ENCODE measurements at places on chromosomes 11 and 22.

- H3K4me1 ChIP-seq = no peaks in the 10 kb centered on the region
- no peak for DNase-seq
- H3K4me3 ChIP-seq = no peak overlapping the region
- no peak overlapping the region for H3K27ac ChIP-seq
- H3K36me3 ChIP-seq = no peaks in the 10 kb centered on the region
Measured at GRCh38 chr11:19196432-19196831, 5.4 kb downstream of the CSRP3 start.

DNA sequence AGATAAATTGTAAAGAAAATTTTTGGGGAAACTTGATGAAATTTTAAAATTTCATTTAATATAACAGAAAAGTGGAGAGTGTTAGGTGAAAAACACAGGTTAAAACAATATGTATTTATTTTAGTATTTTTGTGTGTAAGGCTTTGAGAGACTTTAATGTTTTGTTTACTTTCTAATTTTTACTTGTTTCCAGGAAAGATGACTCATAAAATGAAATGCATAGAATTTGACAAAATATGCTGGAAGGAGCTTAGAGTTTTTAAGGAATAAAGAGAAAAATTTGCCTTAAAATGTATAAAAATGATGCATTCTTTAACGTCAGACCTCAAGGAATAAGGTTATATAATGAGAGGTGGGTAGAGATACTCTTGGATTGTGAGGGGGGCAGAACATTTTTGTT is 1205.1 kb upstream of the CNTN5 start:
- no peaks in the 10 kb centered on the region for H3K27me3 ChIP-seq
- H3K4me3 ChIP-seq = no peak overlapping the region
- no peak for DNase-seq
- H3K4me1 ChIP-seq = no peaks in the 10 kb centered on the region
- no peak overlapping the region for H3K27ac ChIP-seq

DNA sequence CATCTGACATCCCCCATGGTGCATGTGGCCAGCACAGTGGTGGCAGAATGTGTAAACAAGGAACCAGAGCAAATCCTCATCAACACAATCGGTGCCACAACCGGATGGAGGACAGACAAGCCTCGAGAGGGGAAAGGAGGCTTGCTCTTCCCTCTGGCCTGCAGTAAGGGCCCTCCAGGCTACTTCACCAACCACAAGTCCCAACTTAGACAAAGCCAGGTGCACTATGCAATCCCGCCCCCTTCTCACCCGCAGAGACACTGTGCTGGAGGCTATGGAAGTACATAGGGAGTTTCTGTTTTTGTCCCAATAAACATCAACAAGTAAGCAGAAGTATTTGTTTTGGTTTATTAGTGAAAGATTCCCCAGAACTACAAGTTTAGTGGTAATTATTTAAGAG is 54.3 kb downstream of the SPATA19 start:
- no peaks in the 10 kb centered on the region for H3K36me3 ChIP-seq
- no peak overlapping the region for H3K4me3 ChIP-seq
- no peak for DNase-seq
- no peak overlapping the region for H3K27ac ChIP-seq

GRCh38 chr22:21701384-21701971 is 34.1 kb downstream of the YPEL1 start:
- no peak overlapping the region for H3K4me3 ChIP-seq
- no peaks in the 10 kb centered on the region for H3K27me3 ChIP-seq
- no peak for DNase-seq
- H3K27ac ChIP-seq = no peak overlapping the region
- no peaks in the 10 kb centered on the region for H3K4me1 ChIP-seq
- H3K36me3 ChIP-seq = peaks cover 3% of the 10 kb centered on the region

DNA sequence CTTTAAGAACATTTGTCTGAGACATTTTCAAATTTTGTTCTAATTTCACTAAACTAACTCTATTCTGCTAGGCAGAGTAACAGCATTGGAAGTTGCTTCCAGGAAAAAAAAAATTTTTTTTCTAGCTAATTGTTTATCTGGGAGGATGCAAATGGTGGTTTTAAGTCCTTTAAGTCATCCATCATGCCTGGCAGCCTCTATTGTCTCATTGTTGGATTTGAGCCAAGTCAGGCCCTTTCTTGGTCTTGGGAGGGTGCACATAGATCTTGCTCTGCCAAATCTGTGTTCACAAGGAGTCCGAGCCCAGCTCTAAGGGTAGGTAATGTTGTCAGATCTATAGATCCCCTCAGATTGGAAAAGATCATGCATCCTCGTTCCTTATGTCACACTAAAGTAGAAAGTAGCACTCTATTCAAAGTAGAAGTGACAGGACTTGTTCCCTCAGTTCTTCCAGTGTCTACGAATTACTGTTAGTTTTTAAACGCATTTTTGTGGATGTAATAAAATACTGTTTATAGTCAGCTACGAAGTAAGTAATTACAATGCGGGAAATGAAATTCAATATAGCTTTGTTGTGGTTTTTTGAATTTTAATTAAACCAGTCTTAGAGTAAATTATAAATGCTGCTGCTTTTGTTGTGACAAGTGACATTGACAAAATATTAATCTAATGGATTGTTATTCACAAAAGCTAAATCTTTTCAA is 166.0 kb upstream of the RASSF10 start:
- peaks cover 21% of the 10 kb centered on the region for H3K27me3 ChIP-seq
- no peak for DNase-seq
- H3K4me3 ChIP-seq = no peak overlapping the region
- peaks cover 5% of the 10 kb centered on the region for H3K4me1 ChIP-seq
- H3K27ac ChIP-seq = no peak overlapping the region

- H3K27me3 ChIP-seq = peaks cover 43% of the 10 kb centered on the region
- H3K4me1 ChIP-seq = peaks cover 19% of the 10 kb centered on the region
- DNase-seq = no peak
- no peaks in the 10 kb centered on the region for H3K36me3 ChIP-seq
- H3K27ac ChIP-seq = no peak overlapping the region
- H3K4me3 ChIP-seq = no peak overlapping the region
Measured at GRCh38 chr22:39246217-39246616, 1.4 kb upstream of the PDGFB start.

GRCh38 chr11:69156673-69157155 is 979 bp downstream of the SMIM38 start:
- no peak for DNase-seq
- H3K36me3 ChIP-seq = no peaks in the 10 kb centered on the region
- H3K27ac ChIP-seq = no peak overlapping the region
- no peak overlapping the region for H3K4me3 ChIP-seq

DNA sequence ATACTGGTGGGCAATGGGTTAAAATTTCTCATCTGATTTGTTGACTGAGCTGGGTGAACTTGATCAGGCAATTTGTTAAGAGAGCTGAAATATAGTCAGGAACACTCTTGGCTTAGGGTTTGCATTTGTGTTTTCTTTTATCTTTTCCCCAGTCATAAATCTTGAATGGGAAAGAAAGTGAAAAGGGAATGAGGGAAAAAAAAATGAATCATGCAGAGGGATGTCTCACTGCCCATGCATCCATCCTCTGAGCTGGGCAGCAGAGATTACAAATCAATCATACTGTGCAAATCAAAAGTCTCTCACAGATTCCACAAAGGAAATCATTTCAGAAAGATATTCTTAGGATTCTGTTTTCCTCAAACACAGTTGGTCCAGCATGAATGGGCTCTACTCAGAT is 174.2 kb upstream of the MPPED2 start:
- no peak for DNase-seq
- H3K4me3 ChIP-seq = no peak overlapping the region
- H3K27me3 ChIP-seq = peaks cover 2% of the 10 kb centered on the region
- H3K4me1 ChIP-seq = no peaks in the 10 kb centered on the region

DNA sequence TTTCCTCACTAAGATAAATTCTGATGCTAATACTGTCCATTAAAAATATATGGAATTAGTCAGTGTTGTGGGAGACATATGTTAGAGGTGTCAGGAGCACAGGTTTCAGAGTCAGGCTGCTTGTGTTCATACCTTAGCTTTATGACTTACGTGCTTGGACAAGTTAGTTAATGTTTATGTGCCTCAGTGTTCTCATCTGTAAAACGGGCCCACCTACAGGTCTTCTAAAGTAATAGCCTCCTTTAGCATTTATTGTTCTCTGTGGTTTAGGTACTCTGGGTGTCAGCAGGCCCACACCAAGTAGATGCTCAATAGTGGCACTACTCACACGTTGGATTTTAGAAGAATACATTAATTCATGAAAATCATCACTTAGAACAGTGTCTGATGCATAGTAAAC is 308.7 kb upstream of the ZC3H12C start:
- no peaks in the 10 kb centered on the region for H3K4me1 ChIP-seq
- H3K27ac ChIP-seq = no peak overlapping the region
- no peaks in the 10 kb centered on the region for H3K36me3 ChIP-seq

GRCh38 chr11:126764231-126764630 is 236.3 kb downstream of the KIRREL3 start:
- no peak overlapping the region for H3K27ac ChIP-seq
- no peaks in the 10 kb centered on the region for H3K36me3 ChIP-seq
- no peak overlapping the region for H3K4me3 ChIP-seq
- no peaks in the 10 kb centered on the region for H3K4me1 ChIP-seq
- H3K27me3 ChIP-seq = peaks cover 2% of the 10 kb centered on the region
- no peak for DNase-seq

DNA sequence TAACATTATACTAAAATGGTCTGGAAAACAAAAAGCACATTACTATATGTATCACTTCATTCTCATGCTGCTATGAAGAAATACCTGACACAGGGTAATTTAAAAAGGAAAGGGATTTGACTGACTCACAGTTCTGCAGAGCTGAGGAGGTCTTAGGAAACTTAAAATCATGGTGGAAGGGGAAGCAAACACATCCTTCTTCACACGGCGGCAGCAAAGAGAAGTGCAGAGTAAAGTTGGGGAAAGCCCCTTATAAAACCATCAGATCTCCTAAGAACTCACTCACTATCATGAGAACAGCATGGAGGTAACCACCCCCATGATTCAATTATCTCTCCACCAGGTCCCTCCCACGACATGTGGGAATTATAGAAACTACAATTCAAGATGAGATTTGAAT is 60.0 kb downstream of the FAM181B start:
- no peaks in the 10 kb centered on the region for H3K4me1 ChIP-seq
- no peak overlapping the region for H3K27ac ChIP-seq
- no peaks in the 10 kb centered on the region for H3K36me3 ChIP-seq
- DNase-seq = no peak
- H3K27me3 ChIP-seq = peaks cover 7% of the 10 kb centered on the region

DNA sequence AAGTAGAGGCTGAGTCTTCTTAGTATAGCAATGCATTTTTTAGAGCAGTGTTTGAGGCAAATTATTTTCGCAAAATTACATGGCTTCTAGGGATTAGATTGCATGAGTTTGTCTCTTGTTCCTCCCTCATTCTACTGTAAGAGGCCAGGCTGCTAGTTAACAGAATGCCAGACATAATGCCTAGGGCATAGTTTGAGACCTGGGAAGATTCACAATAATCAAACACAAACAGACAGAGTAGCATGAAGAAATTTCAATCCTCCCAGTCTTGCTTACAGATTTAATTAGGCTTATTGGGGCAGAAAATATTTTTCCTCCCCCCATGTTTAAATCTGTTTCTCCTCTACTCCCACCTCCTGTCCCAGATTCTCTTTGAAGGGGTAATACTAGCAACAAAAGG is 48.3 kb downstream of the ARHGEF12 start:
- H3K27me3 ChIP-seq = peaks cover 27% of the 10 kb centered on the region
- no peak for DNase-seq
- no peak overlapping the region for H3K4me3 ChIP-seq

DNA sequence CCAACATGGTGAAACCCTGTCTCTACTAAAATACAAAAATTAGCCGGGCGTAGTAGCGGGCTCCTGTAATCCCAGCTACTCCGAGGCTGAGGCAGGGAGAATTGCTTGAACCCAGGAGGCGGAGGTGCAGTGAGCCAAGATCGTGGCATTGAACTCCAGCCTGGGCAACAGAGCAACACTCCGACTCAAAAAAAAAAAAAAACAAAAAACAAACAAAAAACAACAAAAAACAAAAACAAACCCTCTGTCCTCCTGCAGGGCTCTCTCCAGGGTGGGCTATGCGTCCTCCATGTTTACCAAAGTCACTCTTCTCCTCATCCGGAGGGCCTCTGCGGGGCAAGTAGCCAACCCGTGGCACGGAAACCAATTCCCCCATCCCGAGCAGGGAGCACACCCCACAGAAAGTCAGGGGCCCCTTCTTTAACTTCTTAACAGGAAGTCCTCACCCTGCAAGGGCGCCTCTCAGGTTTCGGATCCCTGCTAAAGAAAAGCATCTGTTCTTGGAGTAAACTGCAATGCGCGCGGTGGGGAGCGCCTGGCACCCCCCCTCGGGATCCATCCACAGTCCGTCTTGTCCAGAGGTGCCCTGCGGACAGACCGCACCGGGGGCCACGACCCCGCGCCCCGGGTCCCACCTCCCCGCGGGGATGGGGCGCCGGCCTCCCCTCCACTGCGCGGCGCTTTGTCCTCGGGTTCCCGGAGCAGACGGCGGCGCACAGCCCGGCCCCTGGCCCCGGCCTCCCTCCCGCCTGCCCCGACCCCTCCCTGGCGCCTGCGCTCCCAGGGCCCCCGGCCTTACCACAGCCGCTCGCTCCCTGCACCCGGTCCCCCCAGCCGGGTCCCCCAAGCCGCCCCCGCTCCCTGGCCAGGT is 712 bp downstream of the CERK start:
- peaks cover 4% of the 10 kb centered on the region for H3K36me3 ChIP-seq
- H3K27me3 ChIP-seq = no peaks in the 10 kb centered on the region
- H3K4me1 ChIP-seq = peaks cover 51% of the 10 kb centered on the region

DNA sequence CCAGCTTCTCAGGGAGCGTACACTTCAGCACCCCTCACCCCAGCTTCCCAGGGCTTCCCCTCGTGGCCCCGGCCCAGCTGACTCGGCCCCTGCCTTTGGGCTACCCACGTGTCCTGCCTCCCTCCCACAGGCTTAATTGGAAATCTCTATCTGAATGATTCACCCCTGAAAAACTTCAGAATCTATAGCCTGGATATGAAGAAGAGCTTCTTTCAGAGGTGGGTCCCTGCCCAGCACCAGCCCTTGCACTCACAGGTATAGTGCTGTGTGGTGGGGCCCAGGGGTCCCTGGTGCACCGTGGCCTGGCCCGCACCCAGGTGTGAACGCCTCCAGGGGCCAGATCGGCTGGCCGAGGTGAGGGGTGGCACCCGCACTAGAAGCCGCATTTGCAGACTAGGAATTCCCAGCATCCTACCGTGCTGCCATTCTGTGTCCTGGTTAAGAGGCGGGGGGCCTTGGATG is 38.4 kb downstream of the B3GAT1 start:
- no peaks in the 10 kb centered on the region for H3K36me3 ChIP-seq
- H3K4me1 ChIP-seq = no peaks in the 10 kb centered on the region

DNA sequence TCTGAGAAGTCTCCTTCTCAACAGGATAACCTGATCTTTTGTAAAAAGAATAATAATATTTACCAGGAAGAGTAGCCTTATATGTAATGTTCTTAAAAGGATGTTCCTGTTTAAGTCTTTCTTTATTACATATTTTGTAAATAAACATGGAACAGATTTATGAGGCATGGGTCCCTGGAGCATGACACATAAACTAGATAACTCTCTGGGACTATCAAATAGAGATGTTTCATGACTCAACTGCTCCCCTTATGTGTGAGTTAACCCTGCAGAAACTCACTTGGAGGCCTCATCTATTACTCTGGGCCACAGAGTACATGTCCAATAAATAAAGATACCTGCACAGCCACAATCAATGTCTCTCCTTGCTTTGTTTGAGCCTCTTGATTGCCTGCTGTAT is 64.6 kb downstream of the GDPD4 start:
- H3K36me3 ChIP-seq = no peaks in the 10 kb centered on the region
- DNase-seq = no peak
- no peak overlapping the region for H3K4me3 ChIP-seq
- no peaks in the 10 kb centered on the region for H3K4me1 ChIP-seq
- no peak overlapping the region for H3K27ac ChIP-seq

GRCh38 chr11:96055706-96056387 is 131.9 kb upstream of the MTMR2 start:
- peak overlapping the region; percentile 76 for H3K27ac ChIP-seq
- DNase-seq = no peak
- H3K36me3 ChIP-seq = peaks cover 32% of the 10 kb centered on the region
- H3K4me3 ChIP-seq = no peak overlapping the region
- H3K4me1 ChIP-seq = peaks cover 80% of the 10 kb centered on the region
